ENCODE measurements at places on chromosomes 4 and X. TPM values are rescaled to one million over a fixed set of nuclear protein-coding genes. Genes with fewer than 3 reads are reported as not detected.

The SLC10A4 gene
- not detected for total RNA-seq

DNA sequence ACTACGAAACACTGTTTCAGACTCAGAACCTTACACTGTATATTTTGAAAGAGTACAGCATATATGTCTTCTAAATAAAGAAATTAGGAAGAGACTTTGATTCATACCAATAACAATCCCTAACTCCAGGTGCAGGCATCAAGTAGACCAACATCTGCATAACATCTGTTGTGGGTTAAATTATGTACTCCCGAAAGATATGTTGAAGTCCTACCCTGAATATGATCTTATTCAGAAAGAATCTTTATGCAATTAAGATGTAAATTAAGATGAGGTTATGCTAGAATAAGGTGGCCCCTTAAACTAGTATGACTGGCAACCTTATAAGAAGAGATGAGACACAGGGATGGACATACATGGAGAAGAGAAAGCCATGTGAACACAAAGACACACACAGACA lies 117.9 kb downstream of the INPP4B start:
- no peak for DNase-seq

- DNase-seq = no peak
Measured at GRCh38 chr4:138627096-138627495, 384.9 kb upstream of the SLC7A11 start.

DNA sequence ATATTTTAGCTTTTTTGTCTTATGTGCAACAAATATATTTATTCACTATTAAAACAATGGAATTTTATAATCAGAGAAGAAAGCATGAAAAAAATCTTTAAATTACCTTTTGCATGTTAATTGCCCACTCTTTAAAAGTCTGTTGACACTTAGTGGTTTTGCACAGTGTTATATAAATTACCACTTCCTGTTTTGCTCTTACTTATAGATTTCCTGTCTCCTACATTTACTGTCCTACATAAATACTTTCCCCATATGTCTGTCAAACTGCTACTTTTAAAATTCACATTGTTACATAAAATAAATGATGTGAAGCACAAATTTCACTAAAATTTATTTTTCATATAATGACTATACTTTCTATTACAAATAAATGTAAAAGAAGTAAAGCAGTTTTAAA lies 161.1 kb upstream of the NDST4 start:
- DNase-seq = no peak

Measured in PC-9 (cell line).